ENCODE measurements at places on chromosomes 3 and 15.

DNA sequence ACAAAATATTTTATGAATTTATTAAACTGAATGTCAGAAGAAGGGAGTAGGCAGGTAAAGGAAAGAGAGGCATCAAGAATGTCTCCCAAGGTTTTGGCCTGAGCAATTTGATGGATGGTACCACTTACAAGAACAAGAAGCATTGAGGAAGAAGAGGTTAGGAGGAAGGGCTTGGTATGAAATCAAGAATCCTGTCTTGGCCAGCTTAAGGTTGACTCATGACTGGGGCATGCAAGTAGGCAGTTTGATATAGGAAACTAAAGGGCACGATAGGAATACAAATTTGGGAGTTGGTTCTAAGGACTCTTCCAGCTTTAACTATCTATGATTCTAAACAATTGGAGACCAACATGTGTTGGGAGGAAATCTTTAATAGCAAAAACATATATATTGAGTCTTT is 79.1 kb downstream of the NTRK3 start:
- DNase-seq = no peak

DNA sequence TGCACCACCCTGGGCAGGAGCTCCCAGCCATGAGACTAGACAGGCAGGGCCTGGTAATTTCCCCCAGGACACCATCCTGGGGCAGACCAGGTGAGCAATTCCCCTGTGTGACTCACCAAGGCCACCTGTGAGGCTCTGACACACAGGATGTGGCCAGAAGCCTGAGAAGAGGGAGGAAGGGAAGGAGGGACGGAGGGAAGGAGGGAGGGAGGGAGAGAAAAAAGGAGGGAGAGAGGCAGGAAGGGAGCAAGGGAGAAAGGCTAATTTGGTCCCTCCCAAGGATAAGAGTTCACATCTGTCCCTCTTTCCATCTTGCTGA is 25.9 kb downstream of the WNT7A start:
- DNase-seq = no peak

DNA sequence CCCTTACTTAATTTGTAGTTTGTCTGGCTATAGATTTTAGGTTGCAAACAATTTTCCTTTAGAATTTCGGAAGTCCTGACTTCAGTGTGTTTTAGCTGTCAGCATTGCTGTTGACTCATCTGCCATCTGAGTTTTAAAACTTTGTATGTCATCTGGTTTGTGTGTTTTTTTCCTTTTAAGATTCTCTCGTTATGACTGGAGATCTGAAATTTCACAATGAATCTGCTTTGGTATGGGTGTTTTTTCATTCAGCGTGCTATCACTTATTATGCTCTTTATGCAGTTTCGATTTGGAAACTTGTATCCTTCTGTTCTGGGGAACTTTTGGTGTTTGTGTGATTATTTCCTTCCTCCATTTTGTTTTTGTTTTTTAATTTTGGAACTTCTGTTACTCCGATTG is 53.7 kb upstream of the ZNF280D start:
- no peak for DNase-seq

DNA sequence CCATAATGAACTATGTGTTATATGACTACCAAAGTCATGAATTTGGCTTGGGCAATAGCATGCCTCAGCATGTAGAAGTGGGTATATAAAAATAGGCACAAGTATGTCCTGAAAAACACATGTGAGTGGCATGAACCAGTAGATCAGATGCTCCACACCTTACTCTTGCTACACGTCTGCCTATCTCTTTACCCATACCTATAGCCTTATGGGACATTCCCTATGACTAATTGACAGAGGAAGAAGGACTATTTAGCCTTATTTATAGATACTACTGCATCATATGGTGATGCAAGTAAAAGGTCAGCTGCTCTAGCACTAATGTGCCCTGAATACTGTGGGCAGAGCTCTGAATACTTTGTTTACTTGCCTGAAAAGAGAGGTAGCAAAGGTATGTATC is 81.0 kb upstream of the ZPLD1 start:
- DNase-seq = no peak

DNA sequence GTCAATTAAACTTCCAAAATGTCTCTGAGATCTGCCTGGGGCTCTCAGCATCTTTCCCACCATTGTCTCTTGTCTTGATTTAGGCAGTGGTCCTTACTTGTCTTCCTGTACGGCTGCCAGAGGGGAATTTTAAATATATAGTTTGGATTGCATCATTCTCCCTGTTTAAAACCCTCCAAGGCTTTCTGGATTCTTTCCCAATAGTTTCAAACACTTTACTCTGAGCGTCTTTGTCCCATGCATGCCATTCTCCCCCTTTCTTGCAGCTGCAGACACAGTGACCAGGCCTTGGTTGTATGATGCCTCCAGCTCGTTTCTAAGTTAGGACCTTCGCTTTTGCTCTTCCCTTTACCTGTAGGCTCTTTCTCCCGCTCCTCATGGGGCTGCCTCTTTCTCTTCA is 323.3 kb upstream of the CTNNB1 start:
- DNase-seq = no peak

GRCh38 chr3:113287111-113287802 is 75.9 kb downstream of the BOC start:
- DNase-seq = no peak

GRCh38 chr3:59150039-59150438 is 100.2 kb upstream of the CFAP20DC start:
- DNase-seq = no peak

- no peak for DNase-seq
These were observed 1037.3 kb downstream of the SI start for GRCh38 chr3:164040991-164041390.

DNA sequence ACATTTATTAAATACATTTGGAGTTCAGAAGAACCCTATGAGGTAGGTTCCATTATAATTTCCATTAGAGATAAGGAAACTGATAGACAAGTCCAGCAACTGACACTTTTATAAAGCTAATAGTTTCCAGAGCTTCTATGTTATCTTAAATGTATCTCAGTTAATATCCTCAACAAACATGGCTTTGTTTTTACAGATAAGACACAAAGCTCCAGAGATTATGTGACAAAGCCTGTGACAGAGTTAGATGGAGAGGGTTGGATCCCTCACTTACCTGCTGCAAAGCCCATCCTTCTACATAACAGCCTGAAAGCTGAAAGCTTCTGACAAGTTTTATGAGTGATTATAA is 473 bp upstream of the COMMD2 start:
- no peak for DNase-seq

- no peak for DNase-seq
These were observed 76.6 kb downstream of the NEDD4 start for GRCh38 chr15:55916666-55917409.

DNA sequence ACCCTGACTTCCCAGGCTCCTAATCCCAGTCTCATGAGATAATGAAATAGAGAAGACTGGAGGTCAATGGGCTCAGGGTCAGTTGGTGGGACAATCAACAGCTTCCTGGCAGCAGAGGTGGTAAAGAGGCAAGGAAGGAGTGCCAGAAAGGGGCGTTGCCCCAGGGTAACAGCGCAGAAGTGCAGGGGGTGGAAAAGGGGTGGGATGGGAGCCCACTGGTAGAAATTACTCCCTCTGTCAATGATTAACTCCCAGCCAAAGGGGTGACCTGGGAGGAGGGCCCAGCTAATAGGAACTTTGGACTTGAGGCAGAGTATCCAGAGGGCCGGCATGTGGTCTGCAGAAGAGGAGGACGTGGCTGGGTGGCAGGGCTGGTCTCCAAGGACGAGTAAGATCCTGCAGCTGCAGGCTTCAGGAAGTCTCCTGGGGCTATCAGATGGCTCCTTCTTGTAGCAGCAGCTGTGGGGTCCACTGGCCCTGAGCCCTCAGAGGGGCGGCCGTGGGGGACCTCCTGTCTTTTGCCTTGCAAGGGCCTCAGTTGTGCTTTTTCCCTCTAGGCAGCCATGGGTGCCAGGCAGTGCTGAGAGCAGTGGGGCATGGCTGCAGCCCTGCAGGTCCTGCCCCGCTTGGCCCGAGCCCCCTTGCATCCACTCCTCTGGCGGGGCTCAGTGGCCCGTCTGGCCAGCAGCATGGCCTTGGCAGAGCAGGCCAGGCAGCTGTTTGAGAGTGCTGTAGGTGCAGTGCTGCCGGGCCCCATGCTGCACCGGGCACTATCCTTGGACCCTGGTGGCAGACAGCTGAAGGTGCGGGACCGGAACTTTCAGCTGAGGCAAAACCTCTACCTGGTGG is 2.3 kb downstream of the GLYCTK start:
- DNase-seq = no peak
